Stimulated activated memory B cell treated with anti-CD40 and anti-IgM and Interleukin-4, amounts not matched to agents 10 μg/mL and 1 μg/mL and 100 μg/mL, for 72 hours (primary cell): ENCODE measurements at places on chromosomes 12 and 14.
A peak's percentile ranks its signal among the peaks of the same experiment; 100 is the strongest.

GRCh38 chr14:22176957-22177356 lies 412.1 kb downstream of the DAD1 start:
- ATAC-seq = no peak

DNA sequence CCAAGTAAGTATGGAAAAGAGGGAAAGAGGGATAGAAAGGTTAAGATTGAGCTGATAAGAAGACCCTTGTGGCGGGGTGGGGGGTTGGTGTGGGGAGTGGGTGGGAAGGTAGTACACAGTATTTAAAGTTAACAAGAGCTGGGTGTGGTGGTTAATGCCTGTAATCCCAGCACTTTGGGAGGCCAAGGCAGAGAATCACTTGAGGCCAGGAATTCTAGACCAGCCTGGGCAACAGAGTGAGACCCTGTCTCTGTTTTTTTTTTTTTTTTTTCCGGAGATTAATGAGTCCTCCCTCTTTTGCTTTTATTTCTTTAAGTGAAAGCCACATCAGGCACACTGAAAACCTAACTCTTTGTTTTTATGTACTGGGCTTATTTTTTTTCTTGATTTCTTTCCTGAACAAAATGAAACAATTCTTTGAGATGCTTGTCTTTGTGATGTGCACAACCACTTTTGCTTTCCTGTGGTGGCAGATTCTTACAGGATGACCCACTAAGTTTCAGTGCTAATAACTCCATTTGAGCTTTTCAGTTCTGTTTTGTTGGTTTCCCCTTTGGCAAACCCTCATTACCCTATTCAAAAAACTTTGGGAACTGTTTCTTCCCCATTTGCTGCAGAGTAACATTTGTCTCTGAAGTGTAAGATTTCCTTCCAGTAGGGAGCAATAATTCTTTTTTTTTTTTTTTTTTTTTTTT lies 54.8 kb downstream of the WNK1 start:
- no peak for ATAC-seq

DNA sequence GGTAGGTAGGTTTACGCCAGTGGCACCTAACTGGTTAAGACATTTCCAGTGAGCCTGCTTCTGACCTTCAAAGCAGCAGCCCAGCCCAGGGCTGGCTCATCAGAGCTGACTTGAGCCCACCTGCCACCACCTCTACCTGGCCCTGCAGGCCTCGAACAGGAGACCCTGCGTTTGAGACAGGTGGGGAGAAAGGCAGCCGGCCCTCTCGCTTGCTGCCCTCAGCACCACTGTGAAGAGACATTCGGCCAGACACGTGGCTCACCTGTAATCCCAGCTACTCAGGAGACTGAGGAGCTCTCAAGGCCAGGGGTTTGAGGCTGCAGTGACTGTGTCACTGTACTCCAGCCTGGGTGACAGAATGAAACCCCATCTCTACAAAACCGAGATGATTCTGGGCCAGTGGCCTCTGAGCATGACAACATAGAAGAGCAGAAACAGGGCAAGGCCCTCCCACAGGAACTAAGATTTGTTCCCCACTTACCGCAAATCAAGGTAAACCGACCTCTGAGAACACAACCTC lies 74.2 kb downstream of the TESC start:
- ATAC-seq = no peak

- no peak for ATAC-seq
These were observed 100.7 kb upstream of the LGR5 start for GRCh38 chr12:71338933-71339332.

DNA sequence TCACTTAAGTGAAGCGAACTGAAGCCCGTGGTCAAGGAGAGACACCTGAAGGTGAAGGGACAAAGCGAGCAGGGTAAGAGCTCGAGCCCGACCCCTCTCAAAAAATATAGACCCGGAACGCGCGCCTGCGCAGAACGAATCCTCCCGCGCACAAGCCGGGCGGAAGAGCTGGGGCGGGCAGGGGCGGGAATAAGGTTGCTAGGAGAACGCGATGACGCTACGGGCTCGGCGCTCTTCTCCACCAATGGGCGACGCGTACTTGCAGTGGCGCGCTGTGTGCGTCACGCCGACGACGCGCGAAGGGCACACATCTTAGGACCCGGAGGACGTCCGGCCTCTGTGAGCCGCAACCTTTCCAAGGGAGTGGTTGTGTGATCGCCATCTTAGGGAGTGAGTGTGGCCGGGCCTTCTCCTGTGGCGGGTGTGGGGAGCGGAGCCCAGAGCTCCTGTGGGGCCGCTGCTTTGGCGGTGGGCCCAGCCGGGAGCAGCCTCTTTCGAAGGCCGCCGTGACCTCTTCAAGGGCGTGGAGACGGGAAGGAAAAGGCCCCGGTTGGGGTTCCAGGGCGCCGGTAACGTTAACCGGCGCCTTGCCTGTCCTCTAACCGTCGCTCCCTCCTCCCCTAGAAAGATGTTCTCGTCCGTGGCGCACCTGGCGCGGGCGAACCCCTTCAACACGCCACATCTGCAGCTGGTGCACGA lies at the start of gene SLC25A3:
Gene SLC25A3, plus strand, starts transcription at position 336 of the 699 bp plus-strand sequence. Its CDS starts 293 bp downstream, at position 629.
- ATAC-seq = peak; percentile 100

GRCh38 chr12:97223419-97223818 lies 239.2 kb upstream of the RMST start:
- peak; percentile 34 for ATAC-seq

GRCh38 chr14:78154827-78155226 lies 15.3 kb upstream of the NRXN3 start:
- ATAC-seq = no peak

DNA sequence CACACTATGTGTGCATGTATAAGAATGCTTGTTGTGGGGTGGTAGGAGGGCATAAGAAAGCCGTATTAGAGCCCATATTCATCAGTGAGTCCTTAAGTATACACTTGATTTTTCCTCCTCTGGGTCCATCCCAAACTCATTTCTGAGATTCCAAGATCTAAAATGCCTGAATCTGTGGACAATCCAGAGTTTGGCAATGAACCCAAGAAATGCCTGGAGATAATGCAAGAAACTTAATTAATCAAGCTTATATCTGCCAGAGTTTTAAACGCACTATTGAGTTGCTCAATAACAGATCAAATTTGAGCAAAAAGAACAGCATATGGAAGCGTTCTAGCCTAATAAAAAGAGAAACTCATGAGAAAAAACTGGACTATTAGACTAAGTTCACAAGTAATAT lies 143.4 kb upstream of the NAV3 start:
- no peak for ATAC-seq

DNA sequence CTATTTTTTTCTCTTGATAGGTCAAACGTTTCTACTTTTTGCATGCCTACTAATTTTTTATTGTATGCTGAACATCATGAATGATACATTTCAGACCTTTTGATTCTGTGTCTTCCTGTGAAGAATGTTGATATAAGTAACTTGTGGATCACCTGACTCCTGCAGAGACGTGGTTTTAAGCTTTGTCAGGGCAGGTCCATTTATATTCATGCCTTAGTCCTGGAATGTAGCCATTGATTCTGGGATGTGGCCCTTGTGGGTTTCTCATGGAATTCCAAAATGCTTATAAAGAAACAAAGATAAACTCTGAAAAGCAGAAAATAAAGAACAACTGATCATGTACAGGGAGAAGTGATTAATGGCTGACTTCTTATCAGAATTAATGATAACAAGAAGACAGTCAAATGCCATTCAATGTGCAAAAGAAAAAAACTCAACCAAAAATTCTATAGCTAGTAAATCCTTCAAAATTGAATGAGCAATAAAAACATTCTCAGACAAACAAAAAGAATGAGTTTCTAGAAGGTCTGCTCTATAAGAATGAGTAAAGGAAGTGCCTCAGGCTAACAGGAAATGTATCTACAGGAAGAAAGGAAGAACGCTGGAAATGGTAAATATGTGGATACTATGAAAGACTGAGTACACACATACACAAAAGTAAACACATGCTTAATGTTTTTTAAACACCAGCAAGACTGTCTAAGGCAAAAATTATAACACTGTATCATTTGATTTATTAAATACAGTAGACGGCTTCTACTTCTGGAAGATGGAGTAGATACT lies 284.8 kb upstream of the DIO3 start:
- no peak for ATAC-seq

- no peak for ATAC-seq
These were observed 147.1 kb upstream of the SLCO1C1 start for GRCh38 chr12:20547816-20548575.

GRCh38 chr14:81169711-81170103 lies 51.1 kb downstream of the GTF2A1 start:
- peak; percentile 28 for ATAC-seq

DNA sequence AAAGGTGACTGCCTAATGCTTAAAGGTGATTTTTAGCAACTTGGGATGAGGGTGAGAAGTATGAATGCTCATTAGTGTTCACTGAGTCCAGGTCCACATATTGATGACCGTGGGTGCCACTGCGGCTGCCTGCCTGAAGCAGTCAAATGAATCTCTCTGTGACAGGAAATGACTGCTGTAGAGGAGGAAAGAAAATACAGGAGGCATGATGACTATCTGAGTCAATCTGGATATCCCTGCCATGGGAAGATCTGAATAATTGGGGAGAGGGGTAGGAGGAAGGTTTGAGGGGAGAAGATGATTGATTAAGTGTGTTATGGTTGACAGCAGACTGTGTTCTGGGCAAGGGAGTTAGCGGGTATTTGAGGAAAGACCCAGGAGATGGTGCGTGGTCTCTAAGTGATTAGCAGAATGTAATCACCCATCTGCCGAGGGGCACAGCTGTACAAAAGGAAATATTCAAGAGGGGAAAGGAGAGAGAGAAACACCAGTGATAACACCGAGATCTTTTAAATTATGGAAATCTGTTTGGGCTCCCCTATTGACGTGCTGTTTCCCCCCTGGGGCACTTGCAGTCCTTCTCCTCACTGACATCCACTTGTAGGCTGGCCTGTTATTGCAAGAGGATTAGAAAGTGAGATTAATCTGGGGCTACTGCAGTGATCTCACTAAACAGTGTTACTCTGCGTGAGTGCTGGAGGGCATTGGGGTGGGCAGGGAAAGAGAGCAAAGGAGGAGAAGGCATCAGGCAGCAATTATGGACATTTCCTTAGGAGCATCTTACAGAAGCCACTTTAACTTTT lies 97.7 kb downstream of the AKAP6 start:
- ATAC-seq = no peak

- ATAC-seq = no peak
These were observed 48.8 kb downstream of the NUAK1 start for GRCh38 chr12:106089935-106090334.

DNA sequence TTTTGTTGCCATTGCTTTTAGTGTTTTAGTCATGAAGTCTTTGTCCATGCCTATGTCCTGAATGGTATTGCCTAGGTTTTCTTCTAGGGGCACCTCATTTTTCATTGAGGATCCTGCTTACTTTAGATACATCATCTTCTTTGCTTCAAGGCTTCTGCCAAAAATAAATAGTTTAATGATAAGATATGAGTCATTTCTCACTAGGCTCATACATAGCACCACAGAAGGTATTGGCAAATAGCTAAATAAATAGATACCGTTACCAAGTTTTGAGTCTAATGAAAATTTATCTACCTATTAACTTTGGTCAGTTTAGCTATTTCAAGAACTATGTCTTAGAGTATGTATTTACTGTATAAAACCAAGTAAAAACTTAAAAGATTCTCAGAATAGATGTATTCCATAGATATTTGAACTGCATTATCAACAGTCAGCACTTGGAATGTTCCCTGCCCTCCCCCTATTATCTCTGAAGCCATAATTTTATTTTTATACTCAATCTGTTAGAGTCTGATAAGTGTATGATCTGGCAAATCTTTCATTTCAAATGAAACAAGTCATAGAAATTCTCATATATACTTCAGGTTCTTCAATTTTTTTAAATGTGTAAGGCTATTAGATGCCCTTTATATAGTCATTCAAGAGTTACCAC lies 310.2 kb downstream of the CCDC91 start:
- ATAC-seq = no peak

DNA sequence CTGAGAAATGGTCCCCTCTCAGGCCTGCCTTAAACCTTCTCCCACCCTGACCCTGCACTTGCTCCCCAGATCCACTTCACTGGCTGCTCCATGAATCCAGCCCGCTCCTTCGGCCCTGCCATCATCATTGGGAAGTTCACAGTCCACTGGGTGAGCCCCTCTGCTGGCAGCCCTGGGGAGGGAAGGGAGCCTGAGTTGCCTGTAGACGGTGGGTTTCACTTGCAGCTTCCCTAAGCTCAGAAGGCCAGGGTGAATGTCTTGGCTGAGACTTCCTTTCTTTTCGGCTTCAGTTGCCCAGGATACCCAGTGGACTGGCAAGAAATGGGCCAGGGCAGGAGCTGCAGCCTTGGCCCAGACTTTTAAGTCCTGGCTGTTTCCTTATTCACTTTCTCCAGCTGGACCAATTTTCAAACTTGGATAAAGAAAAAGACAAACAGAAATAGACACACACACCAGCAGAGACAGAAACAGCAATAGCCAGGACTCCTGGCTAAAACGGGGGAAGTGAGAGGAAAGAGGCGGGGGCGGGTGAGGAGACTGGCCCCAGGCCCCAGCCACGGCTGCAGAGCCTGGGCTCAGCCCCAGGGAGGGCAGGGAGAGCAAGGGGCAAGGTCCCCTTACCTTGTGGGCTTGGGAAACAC lies 2.0 kb downstream of the AQP6 start:
- ATAC-seq = no peak

DNA sequence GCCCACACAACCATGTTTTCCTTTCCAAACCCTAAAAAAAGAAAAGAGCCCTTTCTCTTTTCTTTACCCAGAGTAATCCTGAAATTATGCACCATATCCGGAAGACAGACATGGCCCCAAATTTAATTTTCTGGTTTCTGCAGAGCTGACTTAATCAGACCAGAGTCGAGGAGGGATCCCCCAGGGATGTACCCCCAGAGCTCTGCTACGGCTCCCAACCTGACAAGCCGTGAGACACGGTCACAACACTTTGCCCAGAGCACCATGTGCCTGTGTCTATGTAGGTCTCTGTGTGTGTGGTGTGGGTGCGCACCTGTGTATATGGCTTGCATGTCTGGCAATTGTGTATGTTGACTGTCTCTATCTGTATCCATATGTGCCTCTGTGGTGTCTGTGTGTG lies 77.6 kb upstream of the CLMN start:
- no peak for ATAC-seq

- no peak for ATAC-seq
These were observed 509.3 kb upstream of the CCDC196 start for GRCh38 chr14:65976761-65977404.

DNA sequence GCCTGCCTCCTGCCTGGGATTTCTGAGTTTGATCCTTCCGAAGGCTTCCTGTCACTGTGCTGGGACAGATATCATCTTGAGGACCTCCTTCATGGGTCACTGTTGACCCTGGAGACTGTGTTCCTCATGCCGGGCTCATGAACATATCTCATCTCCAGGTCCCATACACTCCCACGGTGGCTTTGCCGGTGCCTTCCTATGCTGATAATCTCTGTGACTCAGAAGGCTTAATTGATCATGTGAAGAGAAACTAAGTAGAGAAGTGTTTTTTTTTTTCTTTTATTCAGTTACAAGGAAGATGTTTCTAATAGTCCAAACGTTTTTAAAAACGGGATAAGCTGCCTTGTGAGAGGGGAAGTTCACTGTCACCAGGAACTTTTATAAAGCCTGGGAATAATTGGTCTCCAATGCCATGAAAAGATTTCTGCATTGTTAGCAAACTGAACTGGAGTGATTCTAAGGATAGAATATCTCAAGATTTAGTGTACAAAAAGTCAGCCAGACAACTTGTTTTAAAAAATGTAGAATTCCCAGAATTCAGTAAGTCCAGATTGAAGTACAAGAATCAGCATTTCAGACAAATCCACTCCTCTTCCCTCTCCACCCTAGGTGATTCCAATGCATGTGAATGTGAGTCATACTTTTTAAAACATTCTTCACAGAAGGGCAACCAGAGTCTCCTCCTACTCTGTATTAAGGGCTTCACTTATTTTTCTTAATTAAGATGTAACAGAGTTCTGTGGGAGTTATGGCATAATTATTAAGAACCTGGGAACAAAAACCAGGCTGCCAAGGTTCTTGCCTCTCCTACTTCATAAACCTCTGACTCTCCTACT lies 139.8 kb upstream of the LGR5 start:
- ATAC-seq = no peak
